ENCODE measurements at places on chromosomes 5 and 9. TPM values are rescaled to one million over a fixed set of nuclear protein-coding genes. Genes with fewer than 3 reads are reported as not detected.

GRCh38 chr5:123283031-123283430, 140.2 kb downstream of the CEP120 start:
- no peak overlapping the region for H3K27ac ChIP-seq
- H3K27me3 ChIP-seq: no peaks in the 10 kb centered on the region
- no peak overlapping the region for H3K4me3 ChIP-seq
- H3K36me3 ChIP-seq: no peaks in the 10 kb centered on the region

- H3K27me3 ChIP-seq: no peaks in the 10 kb centered on the region
- no peak overlapping the region for H3K4me3 ChIP-seq
- H3K36me3 ChIP-seq: no peaks in the 10 kb centered on the region
- no peaks in the 10 kb centered on the region for H3K4me1 ChIP-seq
- DNase-seq: no peak
These were observed 6.7 kb downstream of the IRF1 start for GRCh38 chr5:132483661-132484390.

DNA sequence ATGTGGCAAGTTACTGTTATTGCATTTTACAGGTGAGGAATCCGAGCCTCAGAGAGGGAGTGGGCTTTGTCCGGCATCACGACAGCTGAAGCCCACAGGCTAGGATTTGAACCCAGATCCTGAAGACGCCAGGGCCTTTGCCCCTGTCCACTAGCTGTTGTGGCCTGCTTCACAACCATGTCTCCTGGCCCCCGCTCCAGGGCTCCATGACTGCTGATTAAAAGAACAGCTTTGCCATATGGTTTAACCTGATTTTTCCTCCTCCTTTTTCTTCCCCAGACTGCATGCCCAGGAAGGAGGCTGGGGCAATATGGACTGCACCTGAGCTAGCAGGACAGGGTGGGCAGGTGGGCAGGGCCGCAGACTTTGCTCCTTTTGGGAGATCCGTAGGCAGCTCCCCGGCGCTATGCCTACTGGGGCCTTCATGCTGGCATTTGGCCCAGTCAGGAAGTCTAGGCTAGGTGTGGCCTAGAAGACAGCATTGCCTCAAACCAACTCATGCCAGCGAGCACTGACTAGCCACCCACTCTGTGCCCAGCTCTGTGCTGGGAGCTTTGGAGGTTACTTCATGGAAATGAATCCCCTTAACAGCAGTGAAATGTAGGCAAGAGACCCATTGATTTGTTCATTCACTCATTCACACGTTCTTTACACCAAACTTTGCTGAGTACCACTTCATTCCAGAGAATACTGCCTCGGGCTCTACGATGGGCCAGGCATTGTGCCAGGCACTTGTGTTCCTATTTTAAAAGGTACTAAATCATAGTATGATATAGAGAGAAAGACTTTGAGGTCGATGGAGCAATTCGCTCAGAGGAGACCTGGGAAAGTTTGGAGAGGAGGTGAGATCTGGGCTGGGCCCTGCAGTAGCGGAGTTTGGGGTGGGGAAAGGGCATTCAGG, 94.3 kb upstream of the CPEB4 start:
- H3K4me1 ChIP-seq: no peaks in the 10 kb centered on the region
- H3K27me3 ChIP-seq: no peaks in the 10 kb centered on the region
- H3K27ac ChIP-seq: no peak overlapping the region
- no peak overlapping the region for H3K4me3 ChIP-seq

- H3K27ac ChIP-seq: no peak overlapping the region
- H3K4me3 ChIP-seq: no peak overlapping the region
- no peaks in the 10 kb centered on the region for H3K36me3 ChIP-seq
- H3K4me1 ChIP-seq: no peaks in the 10 kb centered on the region
- DNase-seq: no peak
- no peaks in the 10 kb centered on the region for H3K27me3 ChIP-seq
These were observed 1401.4 kb downstream of the EFNA5 start for GRCh38 chr5:106269252-106269843.

DNA sequence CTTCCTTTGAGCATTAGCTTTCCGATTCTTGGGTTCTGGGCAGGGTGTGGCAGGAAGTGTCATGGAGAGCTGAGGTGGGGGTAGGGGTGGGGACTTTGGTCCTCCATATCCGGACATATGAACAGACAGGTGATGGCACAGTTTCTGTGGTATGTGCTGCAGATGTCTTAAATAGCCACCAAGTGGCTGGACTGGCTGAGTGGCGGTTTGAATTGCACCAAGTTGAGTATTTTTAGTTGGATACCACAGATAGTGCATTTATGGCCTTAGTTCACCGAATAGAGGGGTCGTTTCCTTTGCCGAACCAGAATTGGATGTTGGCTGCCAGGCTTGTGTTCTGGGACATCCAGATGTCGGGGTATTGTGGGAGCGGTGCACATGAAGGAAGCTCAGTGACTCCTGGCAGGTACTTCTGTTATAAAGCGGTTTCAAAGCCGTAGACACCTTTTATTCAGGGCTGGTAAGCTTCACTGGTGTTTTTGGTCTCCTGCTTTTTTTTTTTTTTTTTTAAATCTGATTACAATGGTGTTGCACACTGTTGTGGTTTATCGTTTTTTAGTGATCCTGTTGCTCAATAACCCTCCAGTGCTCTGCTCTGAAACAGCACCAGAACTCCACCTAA, 15.1 kb upstream of the TNFAIP8 start:
- no peak overlapping the region for H3K27ac ChIP-seq
- no peak overlapping the region for H3K4me3 ChIP-seq
- no peaks in the 10 kb centered on the region for H3K4me1 ChIP-seq
- H3K36me3 ChIP-seq: no peaks in the 10 kb centered on the region
- no peaks in the 10 kb centered on the region for H3K27me3 ChIP-seq

DNA sequence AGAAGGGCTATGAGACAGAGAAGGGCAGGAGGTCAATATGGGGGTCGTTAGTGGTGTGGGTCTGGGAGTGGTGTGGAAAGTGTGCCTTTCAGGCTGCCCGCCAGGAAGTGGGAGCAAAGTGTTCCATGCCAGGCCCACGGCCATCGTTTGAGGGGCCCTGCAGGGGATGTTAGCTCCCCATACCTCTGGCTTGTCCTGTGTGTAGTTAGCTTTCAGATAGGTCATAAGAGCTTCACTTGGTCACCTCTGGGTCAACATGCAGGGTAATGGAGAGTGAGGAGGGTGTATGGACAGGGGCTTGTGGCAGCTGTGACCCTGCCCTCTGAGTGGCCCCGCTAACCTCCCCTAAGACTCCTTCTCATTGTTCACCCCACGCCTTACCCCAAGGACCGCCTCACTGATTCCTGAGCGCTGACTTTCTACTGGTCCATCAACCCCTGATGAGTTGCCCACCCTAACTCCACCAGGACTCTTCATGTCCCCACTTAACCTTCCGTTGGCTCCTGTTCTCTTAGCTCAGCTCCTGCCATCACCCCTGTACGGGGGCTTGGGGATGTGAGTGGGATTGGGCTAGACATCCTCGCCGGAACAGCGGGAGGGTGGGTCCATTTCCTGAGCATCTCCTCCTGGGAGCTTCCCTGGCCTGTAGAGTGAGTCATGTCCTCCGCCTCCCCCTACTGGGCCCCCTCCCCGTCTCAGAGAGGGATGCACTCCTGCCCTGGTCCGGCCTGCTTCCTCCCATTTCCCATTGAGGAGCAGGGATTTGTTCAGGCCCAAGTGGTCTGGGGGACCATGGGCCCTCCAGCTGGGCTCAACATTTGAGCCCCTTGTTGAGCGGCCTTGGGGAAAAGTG, 125.7 kb downstream of the FGF18 start:
- H3K27ac ChIP-seq: no peak overlapping the region
- no peak for DNase-seq
- no peaks in the 10 kb centered on the region for H3K4me1 ChIP-seq
- no peaks in the 10 kb centered on the region for H3K27me3 ChIP-seq
- no peak overlapping the region for H3K4me3 ChIP-seq

GRCh38 chr5:66207800-66208561, 63.9 kb downstream of the SREK1 start:
- no peak overlapping the region for H3K4me3 ChIP-seq
- no peaks in the 10 kb centered on the region for H3K36me3 ChIP-seq
- peak overlapping the region; percentile 78 for H3K27ac ChIP-seq
- no peaks in the 10 kb centered on the region for H3K4me1 ChIP-seq

DNA sequence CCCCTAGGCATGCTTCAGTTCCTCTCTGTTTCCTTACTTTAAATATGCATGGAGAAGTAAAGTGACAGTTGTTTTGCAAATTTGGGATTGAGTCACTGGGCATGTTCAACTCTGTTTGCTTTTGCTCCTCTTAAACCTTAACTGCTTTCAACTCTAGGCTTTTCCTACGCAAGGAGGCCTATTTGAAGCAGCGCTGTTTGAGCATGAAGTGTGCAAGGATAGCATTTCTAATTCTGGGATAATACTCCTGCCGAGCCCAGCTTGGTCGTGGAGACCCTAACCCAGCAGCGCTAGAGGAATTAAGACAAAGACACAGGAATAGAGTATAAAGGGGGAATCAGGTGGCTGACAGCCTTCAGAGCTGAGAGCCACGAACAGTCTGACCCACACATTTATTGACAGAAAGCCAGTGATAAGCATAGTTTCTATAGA, 803.4 kb upstream of the CDH10 start:
- no peak overlapping the region for H3K4me3 ChIP-seq
- no peaks in the 10 kb centered on the region for H3K4me1 ChIP-seq
- no peak for DNase-seq
- H3K27ac ChIP-seq: no peak overlapping the region
- no peaks in the 10 kb centered on the region for H3K27me3 ChIP-seq
- H3K36me3 ChIP-seq: no peaks in the 10 kb centered on the region

- peaks cover 84% of the 10 kb centered on the region for H3K27me3 ChIP-seq
- no peak overlapping the region for H3K27ac ChIP-seq
- H3K4me1 ChIP-seq: peaks cover 14% of the 10 kb centered on the region
These were observed 14.6 kb downstream of the FOXD1 start for GRCh38 chr5:73433982-73434342.

- no peak overlapping the region for H3K27ac ChIP-seq
- H3K4me1 ChIP-seq: no peaks in the 10 kb centered on the region
- H3K36me3 ChIP-seq: no peaks in the 10 kb centered on the region
- DNase-seq: no peak
These were observed 9.7 kb upstream of the LRRC14B start for GRCh38 chr5:181566-181965.

The IL13 gene
- total RNA-seq: not detected

The OTP gene
- total RNA-seq: not detected

The GRAMD2B gene
- 91.5 TPM for total RNA-seq

The SCGB3A2 gene
- total RNA-seq: not detected

The ADRA1B gene
- 5.2 TPM for total RNA-seq

The TMEM174 gene
- total RNA-seq: not detected

The FGD3 gene
- total RNA-seq: 2.8 TPM

Data from uterus (tissue), 4 donors.